ENCODE measurements at places on chromosomes 1 and 21. TPM values are rescaled to one million over a fixed set of nuclear protein-coding genes. Genes with fewer than 3 reads are reported as not detected.

Gene IFFO2
- total RNA-seq: 30.7 TPM

Gene ATP1A4
- total RNA-seq: under 0.01 TPM

Gene DNAH14
- 5.4 TPM for total RNA-seq

Gene ZNF593OS
- not detected for total RNA-seq

Gene IL19
- not detected for total RNA-seq
